ENCODE measurements at places on chromosomes 5 and 9.

DNA sequence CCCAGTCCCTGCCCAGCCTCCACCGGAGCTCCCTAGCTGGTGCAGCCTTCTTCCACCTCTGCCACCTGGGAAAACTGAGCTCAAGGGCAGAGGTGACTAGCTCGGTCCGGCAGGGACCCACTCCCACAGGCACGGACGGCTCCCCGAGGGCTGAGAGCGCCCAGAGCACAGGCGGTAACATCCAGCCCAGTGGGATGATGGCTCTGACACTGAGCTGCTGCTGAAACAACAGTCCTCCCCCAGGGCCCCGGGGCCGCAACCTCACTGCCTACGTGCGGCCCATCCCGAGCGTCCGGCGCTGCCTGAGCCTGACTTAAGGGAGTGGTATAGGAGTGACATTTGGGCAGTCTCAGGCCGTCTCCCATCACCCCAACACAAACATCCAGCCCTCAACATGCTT is 3.7 kb downstream of the FAM163B start:
- no peak for DNase-seq

DNA sequence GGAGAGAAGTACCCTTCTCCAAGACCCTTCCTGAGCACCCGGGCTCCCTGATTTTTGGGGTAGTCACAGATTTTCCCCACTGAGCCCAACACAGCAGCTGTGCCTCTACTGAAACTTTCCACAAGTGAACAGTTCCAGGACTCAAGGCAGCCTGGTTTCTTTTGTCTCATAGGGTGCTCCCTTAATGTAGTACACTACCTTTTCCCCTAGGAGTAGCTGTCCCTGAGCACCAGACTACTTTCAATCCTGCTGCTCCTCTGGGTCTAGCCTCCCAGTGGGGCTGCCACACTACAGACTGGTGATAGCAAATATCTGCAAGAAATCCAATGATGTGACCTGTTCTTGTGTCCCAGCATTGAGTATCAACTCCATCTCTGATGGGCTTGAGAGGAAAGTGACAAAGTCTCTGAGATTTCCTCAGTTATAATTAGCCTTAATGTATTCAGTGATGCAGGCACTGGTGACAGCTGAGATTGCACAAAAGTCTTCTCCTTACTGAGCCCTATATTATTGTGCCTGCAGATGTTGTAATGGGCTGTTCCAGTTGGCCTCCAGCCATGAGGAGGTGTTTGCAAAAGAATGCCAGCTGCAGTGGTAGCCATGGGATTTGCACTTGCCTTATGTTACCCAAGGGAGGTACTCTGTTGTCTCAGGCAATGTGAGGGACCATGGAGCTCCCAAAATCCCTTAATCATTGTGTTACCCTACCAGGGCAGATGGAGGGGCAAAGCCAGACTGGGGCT is 1802.5 kb downstream of the EFNA5 start:
- no peak for DNase-seq

DNA sequence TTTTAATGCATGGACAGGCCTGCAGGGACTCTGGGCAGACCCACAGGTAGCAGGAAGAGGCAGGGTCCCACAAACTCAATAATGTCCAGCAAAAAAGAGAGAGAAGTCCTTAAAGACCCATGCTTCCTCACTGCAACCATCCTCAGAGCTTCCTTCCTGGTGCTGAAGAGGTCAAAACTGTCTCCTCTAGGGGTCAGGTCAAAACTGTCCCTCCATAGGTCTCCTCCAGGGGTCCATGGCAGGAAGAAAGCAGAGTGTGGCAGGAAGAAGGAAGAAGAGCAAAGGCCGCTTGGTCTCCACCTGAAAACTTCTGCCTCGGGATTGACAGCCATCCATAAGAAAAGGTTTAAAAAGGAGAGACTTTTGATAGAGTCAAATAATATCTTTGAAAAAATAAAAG is 261.9 kb upstream of the TRIM32 start:
- no peak for DNase-seq

DNA sequence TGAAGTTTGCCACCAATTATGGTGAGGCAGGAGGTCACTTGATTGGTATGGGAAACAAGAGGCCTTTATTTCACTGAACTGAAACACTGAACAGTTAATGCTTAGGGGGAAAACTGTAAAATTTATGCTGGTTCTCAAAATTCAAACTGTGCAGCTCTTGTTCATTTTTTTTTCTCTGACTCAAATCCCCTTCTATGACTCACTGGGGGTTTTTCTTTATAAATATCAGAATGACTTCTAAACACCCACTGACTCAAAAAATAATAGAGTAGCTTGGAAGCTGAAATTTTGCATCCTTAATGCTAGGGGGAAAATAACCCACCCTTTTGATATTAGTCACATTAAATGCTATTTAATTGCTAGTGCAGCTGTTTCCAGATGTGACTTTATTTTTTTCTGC is 24.1 kb upstream of the OTP start:
- DNase-seq = no peak

- DNase-seq = no peak
Observed at GRCh38 chr5:52952483-52952882, 36.7 kb upstream of the ITGA2 start.

DNA sequence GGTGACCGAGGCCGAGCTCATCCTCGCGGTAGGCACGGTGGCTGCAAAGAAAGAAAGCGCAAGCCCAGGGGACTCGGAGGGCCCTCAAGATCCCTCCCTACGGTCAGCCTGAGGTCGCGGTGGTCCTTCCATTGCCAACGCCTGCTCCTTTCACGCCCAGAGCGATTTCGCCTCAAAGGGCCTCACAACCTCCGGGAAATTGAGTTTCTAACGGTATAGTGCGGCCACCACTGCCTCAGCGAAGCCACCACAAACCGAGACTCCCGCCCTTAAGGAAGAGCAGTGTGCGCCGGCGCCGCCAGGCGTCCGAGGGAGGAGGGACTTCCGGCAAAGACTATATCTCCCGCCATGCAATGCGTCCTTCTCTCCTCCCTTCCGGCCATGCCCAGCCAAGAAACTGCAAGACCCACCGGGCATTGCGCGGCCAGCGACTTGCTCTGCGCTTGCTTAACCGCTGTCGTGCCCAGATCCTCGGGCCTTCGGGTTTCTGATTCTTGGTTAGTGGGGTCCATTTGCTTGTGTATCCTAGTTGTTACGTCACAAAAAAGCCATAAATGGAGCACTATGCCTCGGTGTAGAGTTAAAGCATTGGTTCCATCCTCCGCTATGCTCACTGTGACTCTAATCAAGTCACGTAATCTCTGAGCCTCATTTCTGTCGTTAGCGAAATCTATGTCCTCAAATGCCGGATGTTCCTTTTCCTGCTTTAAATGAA is at the start of gene HAUS6:
Gene HAUS6, minus strand, starts transcription at position 274 of the 715 bp plus-strand sequence. Its CDS starts 253 bp downstream, at position 21.
- DNase-seq = peak; percentile 94

GRCh38 chr9:74907085-74907484 is 19.4 kb upstream of the TRPM6 start:
- no peak for DNase-seq
